PC-9 (cell line): ENCODE measurements at places on chromosomes 2 and 18. TPM values are rescaled to one million over a fixed set of nuclear protein-coding genes. Genes with fewer than 3 reads are reported as not detected.

DNA sequence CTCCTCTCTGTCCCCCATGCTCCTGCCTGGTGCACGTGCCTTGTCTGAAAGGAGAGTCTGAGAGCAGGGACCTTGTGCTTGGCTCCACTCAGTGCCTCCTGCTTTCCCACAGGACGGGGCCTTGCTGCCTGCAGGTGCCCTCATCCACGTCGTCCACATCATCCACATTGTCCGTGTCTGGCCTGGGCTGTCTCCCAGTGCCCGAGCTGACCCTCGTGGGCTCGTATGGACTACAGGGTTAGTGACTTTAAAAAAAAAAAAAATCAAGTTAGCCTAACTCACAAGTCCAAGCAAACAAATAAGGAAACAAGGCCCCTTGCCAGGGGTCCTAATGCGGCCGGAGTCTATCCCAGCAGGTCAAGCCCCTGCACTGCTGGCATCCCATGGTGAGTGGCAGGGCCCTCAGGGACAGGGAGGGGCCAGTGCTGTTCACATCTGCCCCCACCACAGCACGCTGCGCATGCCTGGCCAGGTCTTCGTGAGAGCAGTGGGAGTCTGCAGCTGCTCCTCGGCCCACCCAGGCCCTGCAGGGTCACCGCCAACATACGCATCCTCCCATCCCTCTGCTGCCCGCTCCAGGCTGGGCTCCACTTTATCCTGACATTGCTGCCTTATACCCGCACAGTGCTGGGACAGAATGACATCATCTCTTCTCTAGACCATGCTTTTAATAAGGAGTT is 232.6 kb downstream of the NDUFA10 start:
- H3K27ac ChIP-seq = no peak overlapping the region
- H3K36me3 ChIP-seq = no peaks in the 10 kb centered on the region
- H3K4me3 ChIP-seq = no peak overlapping the region
- H3K4me1 ChIP-seq = no peaks in the 10 kb centered on the region

DNA sequence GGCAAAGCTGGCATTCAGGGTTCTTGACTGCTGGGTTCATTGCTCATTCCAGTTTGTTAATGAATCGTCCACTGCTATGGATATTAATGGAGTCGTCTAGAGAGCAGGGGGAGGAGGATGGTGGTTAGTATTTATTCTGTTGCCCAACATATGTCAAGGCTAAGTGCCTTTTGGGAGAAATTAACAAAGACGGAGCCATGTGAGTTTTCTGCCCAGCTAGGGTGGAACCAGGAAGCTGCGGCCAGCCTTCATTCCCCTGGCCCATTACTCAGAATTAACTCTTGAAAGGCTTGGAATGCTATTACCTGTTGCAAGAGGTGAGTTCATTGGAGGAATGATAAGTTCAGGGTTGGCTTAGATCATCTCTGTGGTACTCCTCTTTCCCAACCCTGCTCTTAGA is 19.3 kb downstream of the IGFBP2 start:
- H3K36me3 ChIP-seq = no peaks in the 10 kb centered on the region
- H3K4me1 ChIP-seq = peaks cover 26% of the 10 kb centered on the region
- H3K4me3 ChIP-seq = no peak overlapping the region
- peak overlapping the region; percentile 45 for H3K27ac ChIP-seq

- H3K36me3 ChIP-seq = no peaks in the 10 kb centered on the region
- 0 out of 2 replicates have a peak, but pooled peaks cover 7% of the 10 kb centered on the region for H3K4me1 ChIP-seq
- DNase-seq = no peak
- H3K27me3 ChIP-seq = no peaks in the 10 kb centered on the region
- no peak overlapping the region for H3K4me3 ChIP-seq
- no peak overlapping the region for H3K27ac ChIP-seq
Measured at GRCh38 chr2:161991991-161992390, 82.0 kb downstream of the DPP4 start.

- no peaks in the 10 kb centered on the region for H3K27me3 ChIP-seq
- H3K36me3 ChIP-seq = no peaks in the 10 kb centered on the region
- peaks cover 6% of the 10 kb centered on the region for H3K4me1 ChIP-seq
- no peak for DNase-seq
- no peak overlapping the region for H3K27ac ChIP-seq
Measured at GRCh38 chr2:40428439-40428838, 23.5 kb downstream of the SLC8A1 start.

GRCh38 chr2:159362816-159363251 is 76.3 kb upstream of the WDSUB1 start:
- H3K36me3 ChIP-seq = no peaks in the 10 kb centered on the region
- no peak for DNase-seq
- H3K27me3 ChIP-seq = no peaks in the 10 kb centered on the region
- no peaks in the 10 kb centered on the region for H3K4me1 ChIP-seq
- H3K27ac ChIP-seq = no peak overlapping the region

GRCh38 chr2:7057865-7058400 is 140.7 kb downstream of the RNF144A start:
- no peaks in the 10 kb centered on the region for H3K4me1 ChIP-seq
- H3K27ac ChIP-seq = no peak overlapping the region
- H3K27me3 ChIP-seq = peaks cover 65% of the 10 kb centered on the region

DNA sequence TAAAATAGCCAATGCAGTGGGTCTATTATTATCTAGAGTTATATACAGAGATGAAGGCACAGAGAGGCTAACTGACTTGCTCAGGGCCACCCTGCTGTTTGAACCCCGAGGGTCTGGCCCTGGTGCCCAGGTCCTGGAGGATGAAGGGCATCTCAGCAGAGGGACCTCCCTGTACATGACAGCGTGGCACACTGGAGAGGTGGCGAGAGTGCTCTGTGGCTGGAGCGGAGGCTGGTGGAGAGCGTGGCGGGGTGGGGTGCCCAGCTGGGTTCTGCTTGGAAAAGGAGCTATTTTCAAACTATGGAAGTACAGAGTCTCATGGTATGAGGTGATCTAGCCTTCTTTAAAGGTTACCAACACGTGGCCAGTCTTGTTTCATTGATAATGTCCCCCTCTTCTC is 35.8 kb downstream of the GREB1 start:
- peaks cover 61% of the 10 kb centered on the region for H3K27me3 ChIP-seq
- no peak overlapping the region for H3K4me3 ChIP-seq
- DNase-seq = no peak
- no peaks in the 10 kb centered on the region for H3K36me3 ChIP-seq
- no peak overlapping the region for H3K27ac ChIP-seq

DNA sequence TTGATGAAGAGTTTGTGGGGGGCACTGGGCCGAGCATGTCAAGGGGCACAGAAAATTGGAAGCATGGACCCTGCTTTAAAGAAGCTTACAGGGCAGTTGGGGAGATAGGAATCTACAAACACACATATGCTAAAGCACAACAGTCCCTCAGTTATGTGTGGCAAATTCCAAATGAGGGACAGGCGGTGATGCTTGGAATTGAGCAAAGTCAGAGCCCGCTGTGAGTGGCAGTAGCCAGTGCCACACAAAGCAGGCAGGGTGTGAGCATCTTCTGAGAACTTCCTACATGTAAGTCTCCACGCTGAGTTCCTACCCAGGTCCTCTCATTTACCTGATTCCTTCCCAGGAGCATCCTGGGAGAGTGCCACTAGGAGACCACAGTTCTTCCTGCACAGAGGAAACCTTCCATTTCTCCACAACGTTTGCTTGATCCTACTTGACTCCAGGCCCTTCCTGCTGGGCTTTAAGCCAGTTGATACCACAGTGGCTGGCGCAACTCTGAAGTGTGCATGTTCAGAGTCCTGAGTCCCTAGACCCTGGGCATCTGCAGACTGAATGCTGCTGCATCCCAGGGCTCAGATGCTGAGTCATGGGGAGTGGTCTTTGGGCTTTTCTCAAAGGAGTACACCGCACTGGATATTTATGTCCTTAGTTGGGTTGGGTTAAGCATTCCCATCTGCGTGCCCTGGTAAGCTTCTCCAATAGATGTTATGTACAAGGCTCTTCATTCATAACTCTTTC is 287.3 kb upstream of the REV1 start:
- DNase-seq = no peak
- no peak overlapping the region for H3K4me3 ChIP-seq
- H3K4me1 ChIP-seq = no peaks in the 10 kb centered on the region

GRCh38 chr2:175019566-175020327 is 14.6 kb upstream of the CHN1 start:
- H3K36me3 ChIP-seq = no peaks in the 10 kb centered on the region
- no peak overlapping the region for H3K27ac ChIP-seq
- no peak overlapping the region for H3K4me3 ChIP-seq
- H3K4me1 ChIP-seq = no peaks in the 10 kb centered on the region
- no peaks in the 10 kb centered on the region for H3K27me3 ChIP-seq

- no peak overlapping the region for H3K4me3 ChIP-seq
- DNase-seq = no peak
- no peaks in the 10 kb centered on the region for H3K27me3 ChIP-seq
- H3K36me3 ChIP-seq = peaks cover 53% of the 10 kb centered on the region
Measured at GRCh38 chr2:101267671-101268656, 15.3 kb downstream of the CNOT11 start.

DNA sequence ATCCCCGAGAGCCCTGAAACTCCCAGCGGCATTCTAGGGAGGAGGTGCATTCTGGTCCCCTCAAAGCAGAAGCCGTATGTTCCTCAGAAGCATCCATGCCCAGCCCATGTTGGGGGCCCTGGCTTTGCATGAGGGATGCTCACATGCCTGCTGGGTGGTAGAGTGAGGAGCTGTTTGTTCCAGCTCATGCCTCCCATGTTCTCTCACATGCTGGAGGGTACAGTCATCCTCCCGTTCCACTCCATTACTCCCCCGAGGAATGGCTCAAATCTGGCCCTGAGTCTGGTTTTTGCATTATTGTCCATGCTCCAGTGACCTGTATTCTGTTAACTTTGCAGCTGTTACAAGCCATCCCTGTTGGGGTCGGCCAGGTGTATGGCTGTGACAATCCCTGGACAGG is 24.1 kb downstream of the SLC14A2 start:
- peaks cover 28% of the 10 kb centered on the region for H3K27me3 ChIP-seq
- H3K36me3 ChIP-seq = no peaks in the 10 kb centered on the region
- H3K4me3 ChIP-seq = no peak overlapping the region
- H3K4me1 ChIP-seq = no peaks in the 10 kb centered on the region
- H3K27ac ChIP-seq = no peak overlapping the region

The L3MBTL4 gene
- not detected in 2 replicates for total RNA-seq

The CRYBA2 gene
- total RNA-seq = not detected in 2 replicates

The IL1F10 gene
- total RNA-seq = not detected in 2 replicates

The TAF4B gene
- 2.3 and 2.8 TPM in 2 replicates for total RNA-seq

The ALPI gene
- not detected in 2 replicates for total RNA-seq

The BOLL gene
- not detected in 2 replicates for total RNA-seq
